Posterior cingulate gyrus (tissue), 11 donors: ENCODE measurements at places on chromosomes 5 and 9.
A peak's percentile ranks its signal among the peaks of the same experiment; 100 is the strongest.

DNA sequence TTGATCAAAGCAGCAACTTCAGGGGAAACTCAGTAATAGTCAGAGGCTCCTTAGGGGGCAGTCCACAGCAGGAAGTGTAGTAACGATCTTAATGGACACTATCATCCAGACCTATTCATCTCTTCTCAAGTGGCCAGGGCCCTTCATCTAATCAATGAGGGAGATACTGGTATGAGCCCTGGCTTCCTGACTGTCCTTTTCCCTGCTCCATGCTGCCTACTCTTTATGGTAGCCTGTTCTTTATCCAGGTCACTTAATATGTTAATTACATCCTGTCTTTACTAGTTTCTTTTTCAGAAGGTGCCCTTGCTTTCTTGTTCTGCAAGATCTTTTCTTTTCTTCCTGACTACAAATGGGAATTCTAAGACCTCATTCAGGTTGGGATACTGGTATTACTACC is 197.1 kb downstream of the CAVIN4 start:
- DNase-seq, result no peak

DNA sequence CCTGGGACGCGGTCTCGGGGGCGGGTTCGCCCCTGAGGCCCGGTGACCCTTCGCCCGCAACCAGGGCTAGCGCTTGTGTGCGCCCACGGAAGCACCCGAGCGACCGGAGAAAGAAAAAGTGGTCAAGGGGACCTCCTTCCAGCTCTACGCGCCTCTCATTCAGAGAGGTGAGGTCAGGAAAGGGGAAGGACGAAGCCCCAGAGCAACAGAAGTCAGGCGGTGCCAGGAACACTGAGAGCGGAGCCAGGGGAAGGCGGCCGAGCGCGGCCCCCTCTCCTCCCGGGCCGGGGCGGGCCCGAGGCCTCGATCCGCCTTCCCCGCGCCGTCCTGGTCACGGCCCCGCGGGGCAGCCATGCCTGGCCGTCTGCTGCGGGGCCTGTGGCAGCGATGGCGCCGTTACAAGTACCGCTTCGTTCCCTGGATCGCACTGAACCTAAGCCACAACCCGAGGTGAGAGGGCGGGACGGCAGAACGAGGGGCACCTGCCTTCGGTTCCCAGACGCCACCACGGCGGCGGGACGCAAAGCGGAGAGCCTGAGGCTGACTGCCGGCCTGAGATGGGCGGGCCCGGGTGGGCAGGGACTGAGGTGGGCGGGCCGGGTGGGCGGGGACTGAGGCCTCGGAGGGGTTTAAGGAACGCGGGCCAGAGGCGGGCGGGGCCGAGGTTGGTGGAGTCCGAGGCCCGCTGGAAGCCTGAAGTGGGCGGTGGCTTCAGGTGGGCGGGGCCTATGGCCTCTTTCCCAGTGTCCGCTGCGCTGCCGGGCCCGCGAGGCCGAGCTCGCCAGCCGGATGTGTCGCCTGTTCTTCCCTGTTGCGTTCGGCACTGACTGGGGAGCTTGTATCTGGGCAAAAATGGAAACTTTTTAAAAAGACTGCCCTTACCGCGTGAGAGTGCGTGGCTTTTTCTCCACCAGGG is at the start of gene SETD9:
Gene SETD9 (plus strand): TSS at position 303 of the 916 bp plus-strand sequence. CDS start 50 bp downstream, at position 353.
- peak; percentile 96 for DNase-seq

DNA sequence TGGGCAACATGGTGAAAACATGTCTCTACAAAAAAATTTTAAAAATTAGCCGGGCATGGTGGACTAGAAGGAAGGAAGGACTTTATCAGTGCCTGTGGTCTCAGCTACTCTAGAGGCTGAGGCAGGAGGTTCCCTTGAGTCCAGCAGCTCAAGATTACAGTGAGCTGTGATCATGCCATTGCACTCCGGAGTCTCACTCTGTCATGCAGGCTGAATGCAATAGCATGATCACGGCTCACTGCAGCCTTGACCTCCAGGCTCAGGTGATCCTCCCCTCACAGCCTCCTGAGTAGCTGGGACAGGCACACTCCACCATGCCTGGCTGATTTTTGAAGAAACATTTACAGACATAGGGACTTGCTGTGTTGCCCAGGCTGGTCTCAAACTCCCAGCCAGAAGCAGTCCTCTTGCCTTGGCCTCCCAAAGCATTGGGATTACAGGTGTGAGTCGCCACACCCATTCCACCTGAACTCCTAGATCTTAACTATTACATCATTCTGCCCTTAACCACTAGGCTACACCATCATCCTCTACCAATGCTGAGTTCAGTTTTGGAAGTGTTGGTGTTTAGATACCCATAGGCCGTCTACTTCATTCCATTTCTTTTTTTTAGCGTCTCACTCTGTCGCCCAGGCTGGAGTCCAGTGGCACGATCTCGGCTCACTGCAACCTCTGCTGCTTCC is 2.0 kb upstream of the URM1 start:
- no peak for DNase-seq

DNA sequence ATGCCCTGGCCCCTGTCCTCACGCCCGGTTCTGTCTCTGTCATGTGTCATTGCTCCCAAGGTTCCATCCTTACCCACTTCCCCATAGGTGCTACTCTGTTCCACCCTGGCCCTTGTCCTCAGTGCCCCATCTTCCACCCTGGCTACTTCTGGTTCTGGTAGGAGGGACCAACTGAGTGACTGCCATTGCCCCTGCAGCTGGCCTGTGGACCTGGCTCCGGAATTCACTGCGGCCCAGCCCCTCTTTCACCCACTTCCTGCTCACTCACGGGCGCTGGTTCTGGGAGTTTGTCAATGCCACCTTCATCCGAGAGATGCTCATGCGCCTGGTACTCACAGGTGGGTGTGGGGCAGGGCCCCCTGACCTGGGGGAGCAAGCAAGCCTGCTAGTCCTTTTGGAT is 7.4 kb downstream of the PTGS1 start:
- DNase-seq, result no peak

DNA sequence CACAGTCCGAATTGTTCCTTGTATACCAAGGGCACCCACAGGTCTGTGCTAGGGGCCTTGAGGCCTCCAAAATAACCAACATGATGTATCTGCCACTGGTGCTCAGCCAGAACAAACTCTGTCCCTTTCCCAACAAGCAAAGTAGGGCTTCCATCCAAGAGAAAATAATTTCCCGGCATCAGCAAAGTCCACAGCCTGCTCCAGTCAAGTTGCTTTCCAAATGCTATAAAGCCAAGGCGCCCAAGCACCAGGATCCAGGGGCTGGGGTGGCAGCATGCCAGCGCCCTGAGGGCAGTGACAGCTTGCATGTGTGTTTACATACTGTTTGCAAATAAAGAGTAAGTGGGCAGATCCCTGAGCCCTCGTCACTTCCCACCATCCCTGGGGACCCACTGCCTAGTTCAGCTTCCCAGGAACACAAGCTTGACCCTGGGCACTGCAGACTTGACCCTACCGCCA is 155.9 kb downstream of the ERCC6L2 start:
- DNase-seq, result no peak

DNA sequence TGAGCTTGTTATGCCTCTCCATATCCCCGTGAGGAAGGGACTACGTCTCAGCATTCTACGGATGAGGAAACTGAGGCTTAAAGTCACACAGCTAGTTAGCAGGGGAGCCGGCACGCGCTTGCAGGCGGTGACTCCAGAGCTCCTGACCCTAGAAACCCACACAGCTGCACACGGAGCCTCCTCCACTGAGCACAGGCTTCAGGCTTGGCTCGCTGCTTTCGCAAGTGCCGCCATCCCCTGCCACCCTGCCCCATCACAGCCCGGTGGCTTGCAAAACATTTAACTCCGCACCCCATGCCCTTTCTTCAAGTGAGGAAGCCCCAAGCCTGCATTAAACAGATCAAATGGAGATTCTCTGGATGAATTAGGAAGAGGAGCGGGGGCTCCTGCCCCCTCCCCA is 138.3 kb downstream of the HSD17B3 start:
- DNase-seq, result no peak

DNA sequence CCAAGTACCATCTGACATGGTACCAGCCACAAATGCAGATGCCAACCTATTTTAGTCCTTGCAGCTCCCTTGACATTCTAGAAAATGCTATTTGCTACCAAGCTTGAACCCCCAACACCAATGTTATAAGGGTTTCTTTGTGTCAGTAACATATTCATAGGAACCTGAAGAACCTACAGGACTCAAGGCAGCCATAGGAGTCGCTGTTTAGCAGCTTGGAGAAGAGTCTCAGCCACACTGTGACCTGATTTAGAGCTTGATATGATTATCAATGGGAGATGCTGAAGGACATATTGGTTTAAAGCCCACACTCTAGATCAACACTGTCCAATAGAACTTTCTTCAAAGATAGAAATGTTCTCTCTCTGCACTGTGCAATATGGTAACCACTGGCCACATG is 6.4 kb upstream of the ZFR start:
- no peak for DNase-seq

GRCh38 chr9:104740621-104741020 is 6.9 kb upstream of the NIPSNAP3A start:
- no peak for DNase-seq

GRCh38 chr9:107478805-107479204 is 10.8 kb downstream of the KLF4 start:
- no peak for DNase-seq

- no peak for DNase-seq
These were observed 602 bp downstream of the CCNI2 start for GRCh38 chr5:132747616-132748440.

DNA sequence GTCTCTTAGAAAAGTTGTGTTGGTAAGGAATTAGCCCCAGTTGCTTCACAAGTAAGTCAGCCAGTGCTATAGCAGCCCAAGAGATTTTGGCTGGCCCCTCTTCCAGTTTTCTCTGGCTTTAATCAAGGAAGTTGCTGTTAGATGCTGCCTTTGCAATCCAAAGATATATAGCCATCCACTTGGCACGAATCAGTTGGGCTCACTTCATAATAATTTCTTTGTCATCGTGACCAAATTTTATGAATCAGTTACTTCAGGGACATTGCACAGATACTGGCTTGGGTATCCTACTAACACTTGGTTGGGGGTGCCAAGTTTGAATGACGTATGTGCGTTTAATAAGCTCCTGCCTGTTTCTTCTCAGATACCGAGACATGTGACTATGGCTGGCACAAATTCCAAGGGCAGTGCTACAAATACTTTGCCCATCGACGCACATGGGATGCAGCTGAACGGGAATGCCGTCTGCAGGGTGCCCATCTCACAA is 81.5 kb downstream of the VCAN start:
- no peak for DNase-seq

DNA sequence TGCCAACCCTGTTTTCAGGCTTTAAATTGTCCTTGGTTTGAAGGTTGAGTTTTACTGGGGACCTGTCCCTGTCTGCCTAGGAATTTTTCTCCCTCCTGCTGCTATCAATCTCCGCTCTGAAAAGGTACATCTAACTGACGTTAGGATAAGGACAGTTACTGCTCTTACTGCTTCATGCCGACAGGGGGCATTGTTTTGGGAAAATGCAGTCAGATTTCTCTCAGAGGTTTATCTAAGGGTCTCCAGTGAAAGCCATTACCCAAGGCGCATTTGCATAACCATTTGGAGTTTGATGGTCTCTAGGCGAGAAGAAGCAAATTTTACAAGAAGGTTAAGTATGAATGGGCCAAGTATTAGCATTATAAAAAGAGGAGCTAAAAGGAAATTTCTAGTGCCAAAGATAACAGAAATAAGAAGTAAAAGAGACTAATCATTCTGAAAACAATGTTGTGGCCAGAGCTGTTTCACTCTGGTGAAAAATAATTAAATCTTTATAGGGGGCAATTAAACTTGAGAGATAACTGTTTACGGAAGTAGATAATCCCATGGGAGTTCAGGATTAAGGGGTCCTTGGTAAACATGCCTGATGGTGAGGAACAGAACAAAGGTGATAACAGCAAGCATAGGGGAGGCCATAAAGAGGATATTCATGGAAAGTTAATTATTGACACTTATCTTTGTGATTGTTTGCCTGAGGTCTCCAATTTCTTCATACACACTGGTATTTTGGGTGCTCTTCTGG is 605.0 kb downstream of the MTRR start:
- DNase-seq, result no peak

DNA sequence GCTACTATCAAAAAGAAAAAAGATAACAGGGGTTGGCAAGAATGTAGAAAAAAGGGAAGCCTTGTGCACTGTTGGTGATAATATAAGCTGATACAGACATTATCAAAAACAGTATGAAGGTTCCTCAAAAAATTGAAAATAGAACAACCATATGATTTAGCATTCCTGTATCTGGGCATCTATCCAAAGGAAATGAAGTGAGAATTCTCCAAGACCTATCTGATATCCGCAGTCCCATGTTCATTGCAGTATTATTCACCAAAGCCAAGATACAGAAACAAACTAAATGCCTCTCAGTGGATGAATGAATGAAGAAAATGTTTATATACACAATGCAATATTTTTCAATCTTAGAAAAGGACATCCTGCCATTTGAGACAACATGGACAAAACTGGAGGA is 1943.3 kb downstream of the MAT2B start:
- DNase-seq, result no peak

GRCh38 chr5:178328826-178329730 is 96.5 kb upstream of the PHYKPL start:
- no peak for DNase-seq

- no peak for DNase-seq
These were observed 5.9 kb downstream of the HMCN2 start for GRCh38 chr9:130271473-130271872.

DNA sequence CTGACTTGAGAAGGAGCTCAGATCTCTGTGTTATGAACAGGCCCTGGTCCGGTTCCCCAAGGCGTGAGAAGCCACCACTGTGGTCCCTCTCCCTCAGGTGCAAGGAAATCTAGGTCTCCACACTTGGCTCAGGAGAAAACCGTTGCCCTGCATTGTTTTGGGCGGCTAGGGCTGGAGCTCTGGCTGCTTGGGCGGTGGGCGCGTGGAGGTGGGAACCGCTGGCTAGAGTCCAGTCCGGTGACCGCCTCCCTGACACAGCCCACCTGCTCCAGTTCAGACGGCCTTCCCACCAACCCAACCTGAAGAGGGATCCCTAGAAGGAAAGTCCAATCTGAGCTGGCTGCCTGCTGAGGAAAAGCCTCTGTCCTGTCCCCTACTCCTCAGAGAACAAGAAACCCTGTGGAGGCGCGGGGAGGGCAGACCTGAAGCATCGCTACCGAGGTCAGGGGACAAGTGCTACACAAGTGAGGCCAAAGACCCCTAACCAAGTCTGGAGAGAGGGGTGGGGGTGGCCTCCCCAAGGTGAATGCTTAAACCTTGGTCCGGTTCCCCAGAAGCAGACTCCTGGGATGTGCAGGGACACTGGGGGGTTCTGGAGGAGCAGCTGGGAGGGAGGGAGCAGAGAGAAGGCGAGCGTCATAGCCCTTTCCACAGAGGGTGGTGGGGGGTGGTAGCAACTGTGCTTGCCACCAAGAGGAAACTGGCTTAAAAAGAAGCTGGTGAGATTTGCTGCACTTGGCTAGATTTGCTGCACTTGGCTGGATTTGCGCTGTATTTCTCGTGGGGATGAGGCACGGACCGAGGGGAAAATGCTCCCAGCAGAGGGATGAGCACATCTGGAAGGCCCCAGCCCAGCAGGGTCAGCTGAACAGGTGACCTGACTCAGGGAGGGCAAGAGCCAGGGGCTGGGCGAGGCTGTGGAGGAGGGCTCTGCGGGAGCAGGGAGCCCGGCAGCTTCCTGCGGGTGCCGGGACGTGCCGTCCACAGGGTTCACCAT is 65.2 kb downstream of the RAPGEF1 start:
- DNase-seq, result no peak

- DNase-seq, result no peak
These were observed 42.5 kb downstream of the ALG2 start for GRCh38 chr9:99178912-99179872.
